ENCODE measurements at places on chromosomes 7 and 10. TPM values are rescaled to one million over a fixed set of nuclear protein-coding genes. Genes with fewer than 3 reads are reported as not detected.

DNA sequence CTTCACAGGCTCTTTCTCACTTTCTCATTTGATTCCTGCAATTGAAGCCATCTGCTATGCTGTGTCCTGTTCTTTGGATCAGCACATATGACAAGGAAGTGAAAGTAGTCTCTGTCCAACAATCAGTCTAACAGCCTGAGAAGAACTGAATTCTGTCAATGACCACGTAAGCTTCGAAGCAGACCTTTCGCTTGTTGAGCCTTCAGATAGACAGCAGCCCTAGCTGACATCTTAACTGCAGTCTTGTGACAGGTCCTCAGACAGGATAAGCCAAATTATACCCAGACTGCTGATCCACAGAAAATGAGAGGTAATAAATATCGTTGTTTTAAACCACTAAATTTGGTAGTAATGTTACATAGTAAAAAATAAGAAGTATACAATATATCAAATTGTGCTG is 691.0 kb upstream of the LRRTM3 start:
- no peak for DNase-seq

DNA sequence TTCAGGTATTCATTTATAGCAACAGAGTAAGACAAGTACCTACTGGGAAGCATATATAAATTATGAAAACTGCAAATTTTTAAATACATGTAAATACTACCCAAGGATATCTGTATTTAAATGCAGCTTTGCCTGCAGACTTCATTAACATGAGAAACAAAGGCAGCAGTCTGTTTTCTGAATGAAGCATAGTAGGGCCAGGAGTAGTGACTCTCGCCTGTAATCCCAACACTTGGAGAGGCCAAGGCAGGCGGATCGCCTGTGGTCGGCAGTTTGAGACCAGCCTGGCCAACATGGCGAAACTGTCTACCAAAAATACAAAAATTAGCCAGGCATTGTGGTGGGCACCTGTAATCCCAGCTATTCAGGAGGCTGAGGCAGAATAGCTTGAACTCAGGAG is 42.5 kb upstream of the PHF14 start:
- no peak for DNase-seq

- no peak for DNase-seq
These were observed 14.8 kb upstream of the CH25H start for GRCh38 chr10:89221919-89222318.

DNA sequence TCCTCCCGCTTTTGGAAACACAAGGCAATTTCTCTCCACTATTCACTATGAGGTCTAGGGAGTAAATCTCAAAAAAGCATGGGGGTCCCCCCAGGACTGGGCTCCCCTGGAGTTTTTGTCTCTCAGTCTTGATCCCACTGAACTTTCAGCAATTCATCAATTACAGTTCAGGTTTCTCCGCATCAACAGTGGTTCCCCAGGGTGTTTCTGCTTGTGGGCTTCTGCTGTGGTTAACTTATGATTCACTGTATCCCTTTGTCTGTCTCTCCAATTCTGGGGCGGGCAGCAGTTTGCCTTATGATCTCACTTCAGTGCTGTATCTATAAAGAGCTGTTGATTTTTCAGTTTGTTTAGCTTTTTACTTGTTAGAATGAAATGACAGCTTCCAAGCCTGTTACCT is 142.6 kb upstream of the CDC14C start:
- DNase-seq, result no peak

DNA sequence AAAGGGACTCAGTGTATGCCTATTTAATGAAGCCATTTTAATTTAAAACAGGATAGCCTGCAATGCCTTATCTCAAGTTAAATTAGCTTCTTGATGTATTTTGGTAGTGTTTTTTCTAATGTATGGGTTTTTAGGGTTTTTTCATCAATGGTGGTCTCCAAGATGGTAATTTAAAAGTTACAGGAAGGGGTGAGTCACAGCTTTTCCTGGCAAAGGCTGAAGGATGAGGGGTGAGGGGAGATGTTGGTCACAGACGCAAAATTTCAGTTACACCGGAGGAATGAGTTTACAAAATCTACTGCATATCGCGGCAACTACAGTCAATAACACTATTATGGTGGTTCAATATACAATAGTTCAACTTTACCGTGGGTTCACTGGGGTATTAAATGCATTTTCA is 31.6 kb downstream of the CCDC3 start:
- no peak for DNase-seq

DNA sequence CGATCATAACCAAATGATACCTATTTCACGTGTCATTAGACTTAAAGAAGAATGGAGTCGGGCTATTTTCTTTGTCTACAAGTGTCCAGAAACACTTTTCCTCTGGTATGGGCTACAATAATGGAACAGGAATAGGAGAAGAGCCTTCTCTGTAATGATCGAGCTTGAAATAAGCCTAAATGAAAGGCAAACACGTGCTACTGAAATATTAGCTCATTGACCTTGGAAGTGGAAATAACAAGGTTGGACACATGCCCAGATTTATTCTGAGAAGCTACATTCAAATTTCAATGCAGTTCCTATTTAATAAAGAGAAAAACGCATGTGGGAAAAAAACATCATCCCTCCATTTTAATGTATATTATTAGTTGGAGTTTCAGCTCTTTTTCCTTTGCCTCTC is 254.7 kb upstream of the PTER start:
- DNase-seq, result no peak

GRCh38 chr7:50862302-50862701 is 79.6 kb upstream of the GRB10 start:
- DNase-seq, result no peak

The MSMB gene
- polyA plus RNA-seq, result not detected

The OAT gene
- polyA plus RNA-seq, result 84.3 TPM

Data from right lung (tissue), 10 donors.